ENCODE measurements at places on chromosomes 6 and 20.

- no peak for DNase-seq
Observed at GRCh38 chr20:54475334-54476168, at the start of gene DOK5. DOK5 (plus strand) TSS chr20:54475593; CDS start chr20:54475947, 354 bp downstream.

DNA sequence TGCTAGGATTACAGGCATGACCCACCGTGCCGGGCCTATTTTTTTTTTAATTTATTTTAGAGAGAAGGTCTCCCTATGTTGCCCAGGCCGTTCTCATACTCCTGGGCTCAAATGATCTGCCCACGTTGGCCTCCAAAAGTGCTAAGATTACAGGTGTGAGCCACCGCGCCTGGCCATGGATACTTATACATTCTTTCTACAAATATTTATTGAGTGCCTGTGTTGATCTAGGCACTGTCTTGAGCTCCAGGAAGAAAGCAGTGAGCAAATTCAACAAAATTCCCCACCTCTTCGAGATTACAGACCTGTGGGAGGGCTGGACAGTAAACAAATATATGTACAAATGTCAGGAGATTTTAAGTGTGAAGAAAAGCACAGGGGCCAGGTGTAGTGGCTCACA lies 37.9 kb downstream of the MGME1 start:
- DNase-seq: no peak

DNA sequence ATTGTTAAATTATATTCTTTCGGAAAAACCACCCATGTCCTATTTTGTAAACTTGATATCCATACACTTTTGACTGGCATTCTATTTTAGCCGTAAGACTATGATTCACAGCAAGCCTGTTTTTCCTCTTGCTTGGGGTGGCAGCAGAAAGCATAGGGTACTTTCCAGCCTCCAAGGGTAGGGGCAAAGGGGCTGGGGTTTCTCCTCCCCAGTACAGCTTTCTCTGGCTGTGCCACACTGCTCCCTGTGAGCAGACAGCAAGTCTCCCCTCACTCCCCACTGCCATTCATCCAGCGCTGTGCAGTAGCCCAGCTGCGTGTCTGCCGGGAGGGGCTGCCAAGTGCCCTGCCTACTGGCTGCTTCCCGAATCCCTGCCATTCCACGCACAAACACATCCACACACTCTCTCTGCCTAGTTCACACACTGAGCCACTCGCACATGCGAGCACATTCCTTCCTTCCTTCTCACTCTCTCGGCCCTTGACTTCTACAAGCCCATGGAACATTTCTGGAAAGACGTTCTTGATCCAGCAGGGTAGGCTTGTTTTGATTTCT lies 2.1 kb upstream of the ESR1 start:
- no peak for DNase-seq

GRCh38 chr6:98747273-98747672 lies 87.1 kb upstream of the POU3F2 start:
- no peak for DNase-seq
